NCI-H2081 (cell line): ENCODE measurements at places on chromosomes 13 and 19.

GRCh38 chr13:99743094-99743493 is 228.5 kb downstream of the ZIC5 start:
- DNase-seq: peak; percentile 57

GRCh38 chr13:37295071-37295470 is 189.6 kb upstream of the CSNK1A1L start:
- DNase-seq: no peak

GRCh38 chr19:47228168-47228936 is 2.6 kb downstream of the BBC3 start:
- DNase-seq: no peak

DNA sequence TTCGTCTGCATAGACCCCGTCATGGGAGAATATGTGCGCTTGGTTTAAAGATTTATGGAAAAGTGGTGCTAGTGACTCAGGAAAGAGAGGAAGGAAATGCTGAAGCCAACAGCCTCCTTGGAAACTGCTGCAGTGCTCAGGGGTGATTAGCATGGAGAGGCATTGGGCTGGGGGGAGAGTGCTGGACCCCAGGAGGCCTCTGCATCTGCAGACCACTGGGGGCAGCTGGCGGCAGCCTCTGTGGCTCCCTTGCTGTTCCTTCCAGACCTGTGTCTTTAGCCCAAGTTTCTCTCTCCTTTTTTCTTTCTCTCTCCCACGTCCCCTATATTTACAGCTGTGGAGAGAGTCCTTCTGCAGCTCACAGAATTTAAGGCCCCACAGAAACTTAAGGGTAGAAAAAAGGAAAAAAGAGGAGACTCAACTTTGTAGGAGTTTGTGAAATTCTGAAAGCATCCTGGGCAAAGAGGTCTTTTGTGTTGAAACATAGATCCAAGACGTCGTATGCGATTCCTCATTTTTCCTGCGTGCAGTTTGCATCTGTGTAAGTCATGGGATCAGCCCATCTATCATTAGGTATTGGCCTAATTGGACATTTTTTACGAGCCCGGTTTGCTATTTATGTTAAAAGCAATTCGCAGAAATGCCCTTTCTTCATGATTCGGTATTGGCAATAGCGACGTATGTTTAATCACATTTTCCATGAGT is 116.2 kb upstream of the ZNF536 start:
- DNase-seq: no peak

DNA sequence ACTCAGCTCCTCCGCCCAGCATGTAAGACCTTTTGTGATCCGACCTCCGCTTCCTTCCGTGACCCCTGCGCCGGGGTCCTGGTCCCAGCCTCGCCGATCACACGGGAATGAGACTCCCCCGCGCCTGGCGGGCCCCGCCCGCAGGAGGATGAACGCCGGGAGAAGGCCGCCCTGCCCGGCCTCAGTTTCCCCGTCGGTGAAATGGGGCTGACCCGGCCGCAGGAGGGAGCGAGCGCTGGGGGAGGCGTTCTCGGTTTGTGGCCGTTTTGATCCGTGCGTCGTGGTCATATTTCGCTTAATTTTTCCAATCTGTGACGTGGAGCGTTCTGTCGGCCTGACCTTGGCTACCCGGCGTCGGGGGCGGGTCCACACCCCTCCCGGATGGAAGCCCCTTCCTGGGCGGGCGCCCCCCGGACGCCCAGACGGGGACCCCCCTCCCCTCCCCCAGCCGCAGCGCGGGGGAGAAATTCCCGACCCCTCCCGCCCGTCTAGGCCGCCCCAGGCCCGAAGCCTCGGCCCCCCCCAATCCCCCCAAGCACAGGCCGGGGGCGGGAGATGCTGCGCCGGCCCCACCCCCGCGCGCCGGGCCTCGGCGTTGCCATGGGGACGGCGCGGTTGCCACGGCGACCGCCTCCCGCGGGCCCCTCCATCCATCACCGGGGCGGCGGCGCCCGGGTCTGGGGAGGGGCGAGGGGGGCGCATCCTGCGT is 11.1 kb downstream of the PALM start:
- no peak for DNase-seq

DNA sequence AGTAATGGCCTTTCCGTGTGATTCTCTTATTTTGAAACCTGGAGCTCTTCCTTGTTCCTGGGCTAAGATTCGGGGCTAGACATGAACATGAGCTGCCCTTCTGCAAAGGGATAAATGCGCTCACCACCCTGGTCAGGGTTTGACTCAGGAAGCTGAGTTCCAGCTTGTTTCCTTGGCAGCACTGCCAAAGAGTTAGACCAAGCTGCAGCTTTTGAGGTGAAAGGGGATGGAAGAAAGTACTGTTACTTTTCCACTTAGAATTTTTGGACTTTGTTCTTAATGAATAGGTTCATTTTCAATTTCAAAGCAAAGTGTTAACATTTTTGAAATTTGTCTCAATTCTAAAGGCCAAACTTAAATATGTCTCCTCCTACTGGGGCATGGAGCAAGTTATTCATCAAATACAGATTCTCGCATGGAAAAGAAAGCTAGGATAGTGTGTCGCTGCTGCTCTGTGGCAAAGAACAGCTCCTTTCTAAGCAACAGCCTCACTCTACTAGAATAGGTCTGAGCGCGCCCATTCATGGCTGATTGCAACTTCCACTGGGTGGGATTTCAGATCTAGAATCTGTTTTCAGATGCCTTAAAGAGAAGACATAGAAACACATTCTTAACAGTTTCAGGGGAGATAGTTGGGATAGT is 2.2 kb downstream of the RGCC start:
- no peak for DNase-seq

DNA sequence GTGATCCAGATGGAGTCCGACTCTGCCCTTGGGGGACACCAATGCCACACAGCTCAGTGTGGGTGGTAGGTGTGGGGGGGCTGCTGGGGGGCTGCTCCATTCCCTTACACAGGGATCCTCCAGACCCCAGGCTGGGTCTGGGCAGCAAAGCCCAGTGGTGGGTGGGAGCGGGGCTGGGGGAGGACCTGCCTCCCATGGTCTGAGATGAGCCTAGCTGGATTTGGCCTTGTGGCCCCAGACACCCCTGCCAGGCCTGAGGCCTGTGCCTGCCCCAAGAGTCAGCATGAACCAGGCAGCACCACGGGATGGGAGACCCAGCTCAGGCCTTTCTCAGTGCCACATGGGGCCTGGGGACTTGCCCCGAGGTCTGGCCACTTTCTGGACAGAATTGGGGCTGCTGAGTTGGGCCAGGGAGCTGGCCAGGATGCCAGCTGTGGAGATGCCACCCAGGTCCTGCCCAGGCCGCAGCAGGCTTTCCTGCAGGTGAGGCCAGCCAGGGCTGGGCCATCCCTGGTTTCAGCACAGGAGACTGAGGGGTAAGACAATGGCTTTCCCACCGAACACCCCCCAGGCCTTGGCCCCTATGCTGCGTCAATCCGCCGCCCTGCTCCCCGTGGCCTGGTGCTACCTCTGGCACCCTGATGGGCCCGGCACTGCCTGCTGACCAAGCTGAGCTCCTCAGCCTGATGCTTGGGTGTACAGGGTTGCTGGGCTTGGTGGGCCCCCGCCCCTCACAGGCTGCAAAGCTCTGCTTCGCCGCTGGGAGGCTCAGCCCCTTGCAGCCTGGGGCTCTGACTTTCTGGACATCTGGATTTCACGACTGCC is 24.2 kb downstream of the CEBPG start:
- no peak for DNase-seq

DNA sequence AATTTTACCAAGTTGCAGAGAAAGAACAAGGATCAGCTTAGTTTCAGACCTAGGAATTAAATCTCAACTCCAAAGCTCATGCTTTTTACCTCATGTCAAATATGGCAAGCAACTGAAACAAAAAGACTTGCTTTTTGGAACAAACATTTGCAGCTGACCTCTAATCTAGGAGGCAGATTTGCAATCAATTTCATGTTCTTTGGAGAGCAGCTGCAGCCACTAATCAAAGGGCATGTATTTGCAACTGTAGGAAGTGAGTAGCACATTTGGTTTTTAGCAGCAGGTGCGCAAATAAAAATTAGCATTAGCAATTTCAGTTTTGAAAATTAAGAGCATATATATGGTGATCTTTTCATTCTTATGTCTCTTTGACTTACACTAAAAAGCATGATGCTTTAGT is 459.3 kb upstream of the SLC10A2 start:
- DNase-seq: peak; percentile 90

GRCh38 chr19:53907690-53908089 is 1.4 kb upstream of the CACNG7 start:
- no peak for DNase-seq

- DNase-seq: no peak
Observed at GRCh38 chr19:7692417-7693088, 9.4 kb downstream of the FCER2 start.

DNA sequence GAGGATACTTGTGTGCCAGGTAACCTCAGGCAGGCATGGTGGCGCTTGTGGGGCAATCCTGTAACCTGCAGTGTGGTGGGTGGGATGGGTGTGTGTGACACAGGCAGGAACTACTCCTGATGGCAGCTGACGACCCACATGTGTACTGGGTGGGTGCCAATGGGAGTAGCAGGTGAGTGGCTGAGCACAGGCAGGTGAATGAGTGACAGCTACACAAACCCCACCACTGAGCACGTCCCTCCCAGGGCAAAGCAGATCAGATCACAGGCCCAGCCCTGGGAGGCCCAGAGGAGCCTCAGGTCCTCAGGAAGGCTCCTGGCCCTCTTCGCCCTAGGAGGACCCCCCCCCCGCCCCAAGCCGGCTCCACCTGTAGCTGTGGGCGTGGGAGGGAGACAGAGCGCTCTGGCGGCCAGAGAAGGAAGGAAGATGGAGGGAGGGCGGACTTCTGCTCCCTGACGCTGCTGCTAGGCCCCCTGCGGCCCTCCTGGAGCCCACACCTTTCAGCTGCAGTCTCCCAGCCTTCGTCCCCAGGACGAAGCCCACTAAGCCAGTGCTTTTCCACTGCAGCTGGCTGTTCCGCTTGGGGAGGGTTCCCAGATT is 1.3 kb upstream of the ZNF181 start:
- no peak for DNase-seq

- DNase-seq: peak; percentile 3
Observed at GRCh38 chr19:46216612-46217011, 12.9 kb upstream of the IGFL1 start.

DNA sequence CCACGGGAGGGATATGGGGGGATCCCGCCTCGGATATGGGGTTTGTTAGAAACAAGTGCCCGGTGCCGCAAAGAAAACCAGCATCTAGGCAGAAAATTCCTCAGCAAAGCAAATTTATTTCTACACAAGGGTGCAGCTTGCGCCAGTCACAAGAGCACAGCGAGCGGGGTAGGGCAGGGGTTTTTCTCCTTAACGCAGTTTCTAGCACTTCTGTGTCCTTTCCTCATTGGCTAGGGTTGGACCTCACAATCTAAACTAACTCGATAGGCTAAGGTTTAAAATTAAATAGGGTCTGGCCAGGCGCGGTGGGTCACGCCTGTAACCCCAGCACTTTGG is 595 bp downstream of the ZNF440 start:
- no peak for DNase-seq

GRCh38 chr19:15253061-15253460 is 20.8 kb upstream of the EPHX3 start:
- DNase-seq: peak; percentile 45

- DNase-seq: peak; percentile 47
Observed at GRCh38 chr13:106533943-106534638, 1.4 kb downstream of the EFNB2 start.

GRCh38 chr13:79070343-79070974 is 335.6 kb downstream of the RBM26 start:
- DNase-seq: no peak

- DNase-seq: no peak
Observed at GRCh38 chr13:94331281-94331680, 148.2 kb downstream of the DCT start.

DNA sequence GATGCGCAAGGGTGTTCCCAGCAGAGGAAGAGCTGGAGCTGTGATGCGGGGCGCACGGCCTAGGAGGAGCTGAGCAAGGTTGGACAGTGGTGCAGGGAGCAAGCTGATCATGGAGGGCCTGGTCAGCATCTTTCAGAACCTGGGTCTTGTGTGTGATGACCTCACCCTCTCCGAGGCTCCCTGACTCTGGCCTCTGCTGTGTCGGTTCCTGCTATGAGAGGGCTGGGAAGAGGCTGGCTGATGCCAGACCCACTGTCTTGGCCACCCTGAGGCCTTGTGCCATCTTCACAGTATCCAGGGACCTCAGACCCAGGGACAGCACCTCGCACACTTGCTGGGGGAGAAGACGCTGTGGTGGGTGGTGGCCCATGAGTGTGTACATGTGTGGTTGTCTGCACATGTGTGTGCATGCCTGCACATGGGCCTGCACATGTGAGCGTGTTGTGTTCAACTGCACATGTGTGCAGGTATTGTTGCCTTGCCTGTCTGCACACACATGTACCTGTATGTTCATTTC is 16.5 kb upstream of the C13orf46 start:
- no peak for DNase-seq

GRCh38 chr19:58569943-58570670 is 3.0 kb downstream of the MZF1 start:
- DNase-seq: no peak

DNA sequence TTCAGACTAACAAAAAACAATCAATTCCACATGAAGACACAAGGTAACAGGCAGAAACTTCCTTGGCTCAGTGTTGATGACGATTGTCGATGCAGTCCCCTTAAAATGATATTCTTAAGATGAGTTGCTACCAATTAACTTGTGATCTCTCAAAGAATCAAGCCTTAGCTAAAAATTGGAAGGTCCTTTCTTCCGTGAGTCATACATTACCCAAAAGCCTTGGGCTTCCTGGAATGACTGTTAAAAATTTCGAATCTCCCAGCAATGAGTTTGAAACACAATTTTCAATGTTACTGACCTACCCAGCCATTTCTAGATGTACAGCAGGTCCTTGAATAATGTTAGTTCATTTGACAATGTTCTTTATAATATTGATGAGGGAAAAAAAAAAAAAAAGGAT is 28.0 kb upstream of the RB1 start:
- no peak for DNase-seq

DNA sequence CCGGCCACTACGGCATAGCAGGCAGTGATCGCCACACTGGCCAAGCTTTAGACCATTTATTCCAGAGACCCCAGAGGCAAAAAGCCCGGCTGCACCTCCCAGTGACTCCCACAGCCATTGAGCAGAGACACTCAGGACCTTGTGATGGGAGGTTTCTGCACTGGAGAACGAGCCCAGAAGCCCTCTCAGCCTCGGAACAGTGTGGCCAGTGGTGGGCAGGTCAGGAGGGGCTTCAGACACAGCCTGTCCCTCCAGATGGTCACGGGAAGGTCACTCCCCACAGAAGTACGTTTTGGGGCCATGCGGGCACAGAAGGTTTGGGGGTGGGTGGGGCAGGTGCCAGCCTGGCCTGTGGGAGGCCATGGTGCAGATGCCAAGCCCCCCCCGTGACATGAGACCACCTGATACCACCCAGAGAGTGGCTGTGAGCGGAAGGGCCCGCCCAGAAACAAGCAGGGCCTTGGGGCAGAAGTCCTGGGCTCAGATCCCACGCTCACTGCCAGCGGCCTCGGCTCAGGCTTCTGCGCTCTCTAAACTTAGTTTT is 599 bp upstream of the F10 start:
- no peak for DNase-seq

- DNase-seq: peak; percentile 52
Observed at GRCh38 chr13:45748941-45749759, 47.0 kb downstream of the CBY2 start.

DNA sequence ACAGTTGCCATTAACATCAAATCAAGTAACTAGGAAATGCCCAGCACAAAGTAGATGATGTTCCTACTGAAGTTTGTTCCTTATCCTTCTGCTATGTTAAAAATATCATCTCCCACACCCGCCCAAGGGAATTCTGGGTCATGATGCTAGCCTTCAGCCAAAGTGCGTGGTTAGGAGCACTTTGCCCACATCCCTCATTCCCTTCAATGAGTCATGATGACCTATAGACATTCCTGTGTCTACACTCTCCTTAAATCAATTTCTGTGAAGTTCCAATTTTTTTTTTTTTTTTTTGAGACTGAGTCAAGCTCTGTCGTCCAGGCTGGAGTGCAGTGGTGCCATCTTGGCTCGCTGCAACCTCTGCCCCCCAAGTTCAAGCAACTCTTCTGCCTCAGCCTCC is 17.0 kb downstream of the RXFP2 start:
- no peak for DNase-seq
